ENCODE measurements at places on chromosomes 1 and 21.

- DNase-seq = no peak
These were observed 3.9 kb downstream of the PGD start for GRCh38 chr1:10402729-10403274.

DNA sequence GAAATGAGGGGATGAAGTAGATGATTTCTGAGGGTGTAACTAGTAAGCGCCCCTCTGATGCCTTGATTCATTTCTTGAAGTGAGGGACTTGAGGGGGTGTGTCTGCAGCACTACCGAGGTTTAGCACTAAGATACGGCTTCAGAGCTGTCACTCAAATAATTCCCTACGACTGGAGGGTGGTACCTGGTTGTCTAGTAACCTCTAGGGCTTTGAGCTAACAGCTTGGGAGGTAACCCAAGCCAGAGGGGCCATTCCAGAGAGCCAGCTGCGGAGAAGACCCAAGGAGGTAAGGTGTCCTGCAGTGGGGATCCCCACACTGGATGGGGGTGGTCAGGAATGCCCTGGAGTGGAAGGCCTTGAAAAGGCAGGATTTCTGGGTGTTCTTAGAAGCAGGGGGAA, at the start of gene TTC24:
TTC24 (plus strand) TSS at position 252 of the 400 bp plus-strand sequence. CDS start 1,642 bp downstream, outside the sequence.
- DNase-seq = no peak

GRCh38 chr1:192527950-192528349, 47.6 kb upstream of the RGS1 start:
- no peak for DNase-seq

DNA sequence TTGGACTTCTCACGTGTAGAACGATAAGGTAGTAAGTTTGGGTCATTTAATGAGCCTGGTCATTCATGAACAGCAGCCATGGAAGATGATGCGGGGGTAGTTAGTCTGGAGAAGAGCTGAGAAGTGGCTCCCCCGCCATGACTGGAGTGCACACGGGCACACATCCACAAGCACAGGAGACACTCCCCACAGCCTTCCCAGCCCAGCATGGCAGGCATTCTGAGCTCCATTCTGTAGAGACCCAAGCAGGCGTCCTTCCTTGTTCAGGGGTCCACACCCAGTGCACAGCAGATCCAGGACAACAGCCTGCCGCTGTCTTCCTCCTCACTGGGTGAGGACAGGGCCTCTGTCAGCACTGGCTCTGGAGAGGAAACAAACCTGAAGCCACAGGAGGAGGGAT, 57.0 kb downstream of the SCCPDH start:
- no peak for DNase-seq

GRCh38 chr1:37486680-37487618, 12.6 kb downstream of the ZC3H12A start:
- peak; percentile 92 for DNase-seq

GRCh38 chr21:43703035-43703880, 15.7 kb upstream of the PDXK start:
- no peak for DNase-seq

DNA sequence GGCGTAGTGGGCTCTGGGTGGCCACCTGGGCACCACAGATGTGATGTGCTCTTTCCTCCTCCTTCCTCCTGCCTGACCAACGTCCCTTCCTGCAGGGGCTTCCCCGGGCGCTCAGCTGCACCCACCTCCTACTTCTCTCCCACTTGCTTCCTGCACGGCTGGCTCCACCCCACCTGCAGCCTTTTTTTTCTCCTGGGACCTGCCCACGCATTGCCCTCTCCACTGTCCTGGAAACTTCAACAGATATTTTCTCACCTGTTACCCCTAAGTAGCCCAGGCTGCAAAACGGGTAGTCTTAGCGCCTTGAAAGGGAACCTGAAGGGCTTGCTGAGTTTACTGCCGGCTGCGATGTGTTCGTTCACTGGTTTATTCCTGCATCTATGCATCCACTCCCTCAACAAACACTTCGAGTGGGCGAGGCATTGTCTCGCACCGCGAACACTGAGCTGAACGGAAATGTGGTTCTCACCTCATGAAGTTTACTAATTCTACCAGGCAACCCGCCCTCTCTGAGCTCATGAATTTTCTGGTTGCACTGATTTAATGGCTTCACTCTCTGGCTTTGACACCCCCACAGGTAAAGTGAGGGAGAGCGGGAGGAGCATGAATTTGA, 23.6 kb downstream of the ZBTB18 start:
- DNase-seq = no peak

GRCh38 chr1:26353976-26354820, at the start of gene CRYBG2:
Gene CRYBG2 (minus strand): TSS chr1:26354130. CDS start chr1:26346657, 7,473 bp downstream.
- DNase-seq = no peak

DNA sequence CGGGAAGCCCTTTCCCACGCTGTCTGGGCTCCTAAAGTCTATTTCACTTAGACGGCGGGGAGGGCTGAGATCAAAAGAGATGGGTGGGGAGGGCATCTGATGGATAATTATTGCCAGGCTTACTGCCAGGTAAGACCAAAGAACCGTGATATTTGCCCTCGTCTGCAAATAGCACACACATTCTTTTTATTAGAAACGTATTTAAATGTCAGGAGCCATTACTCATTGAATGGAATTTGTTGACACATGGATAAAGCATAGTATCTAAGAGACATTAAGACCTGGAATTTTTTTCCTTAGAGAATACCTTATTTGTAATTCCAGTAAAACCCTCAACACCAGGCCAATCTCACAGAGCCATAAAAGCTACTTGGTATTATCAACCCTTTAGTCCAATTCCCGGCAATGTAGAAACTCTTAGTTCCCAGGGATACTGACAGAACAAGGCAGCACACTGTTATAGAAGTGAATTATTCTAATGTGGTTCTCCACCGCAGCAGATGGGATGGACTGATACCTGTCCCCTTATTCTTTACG, 10.6 kb downstream of the URB1 start:
- DNase-seq = no peak

DNA sequence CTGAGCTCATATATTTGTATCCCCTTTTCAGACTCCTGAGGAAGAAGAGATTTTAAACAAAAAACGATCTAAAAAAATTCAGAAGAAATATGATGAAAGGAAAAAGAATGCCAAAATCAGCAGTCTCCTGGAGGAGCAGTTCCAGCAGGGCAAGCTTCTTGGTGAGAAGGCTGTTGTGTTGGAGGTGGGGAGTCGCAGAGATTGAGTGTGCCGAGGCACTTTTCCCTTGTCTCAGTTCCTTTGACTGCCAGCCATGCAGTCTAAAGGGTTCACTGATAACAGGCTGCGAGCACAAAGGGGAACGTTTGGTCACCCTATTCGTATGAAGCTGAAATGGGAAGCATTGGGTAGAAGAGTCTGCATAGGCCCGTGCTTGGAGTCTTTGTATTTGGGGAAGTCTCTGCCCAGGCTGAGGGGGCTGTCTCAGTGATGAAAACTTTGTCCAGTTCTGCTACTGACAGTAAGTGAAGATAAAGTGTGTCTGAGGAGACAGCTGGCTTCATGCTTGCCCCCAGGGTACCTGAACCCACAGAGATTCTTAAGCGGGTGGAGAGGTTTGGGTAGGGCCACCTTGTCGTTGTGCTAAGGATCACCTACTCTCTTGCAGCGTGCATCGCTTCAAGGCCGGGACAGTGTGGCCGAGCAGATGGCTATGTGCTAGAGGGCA, 2.8 kb downstream of the RPS8 start:
- no peak for DNase-seq

- no peak for DNase-seq
These were observed 56.8 kb downstream of the ZBTB17 start for GRCh38 chr1:15918962-15919715.

DNA sequence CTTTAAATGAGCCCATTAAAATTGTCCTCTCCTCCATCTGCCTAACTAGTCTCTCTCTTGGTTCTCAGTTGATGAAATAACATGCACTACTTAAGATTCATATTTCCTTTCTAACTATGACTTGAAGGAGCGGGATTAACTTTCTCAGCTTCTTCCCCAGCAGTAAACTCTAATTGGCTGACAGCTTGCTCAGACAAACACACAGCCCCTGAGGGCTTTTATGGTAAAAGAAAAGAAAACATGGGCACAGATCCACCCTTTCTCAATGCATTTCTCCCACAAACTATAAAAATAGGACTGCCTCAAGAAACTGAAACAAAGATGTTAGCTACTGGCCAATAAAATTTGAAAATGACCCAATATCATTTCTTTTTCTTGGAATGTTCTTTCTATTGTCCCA, 703.1 kb downstream of the ADGRL2 start:
- no peak for DNase-seq
